Left ventricle myocardium inferior (tissue), 1 donor: ENCODE measurements at places on chromosomes 5 and 9.

GRCh38 chr9:6538666-6539071 lies 106.9 kb downstream of the GLDC start:
- no peak for DNase-seq

GRCh38 chr5:5533927-5534326 lies 111.5 kb downstream of the ICE1 start:
- no peak for DNase-seq

- no peak for DNase-seq
Measured at GRCh38 chr9:132027752-132028663, 51.7 kb downstream of the MED27 start.

- peak; percentile 79 for DNase-seq
Measured at GRCh38 chr9:37575921-37576721, at the start of gene FBXO10. Gene FBXO10 (minus strand): TSS chr9:37576380. CDS start chr9:37541768, 34,612 bp downstream.

- DNase-seq, result no peak
Measured at GRCh38 chr9:98107926-98108325, 11.1 kb downstream of the TRIM14 start.

GRCh38 chr9:124220946-124221451 lies 36.8 kb upstream of the NEK6 start:
- DNase-seq, result no peak

DNA sequence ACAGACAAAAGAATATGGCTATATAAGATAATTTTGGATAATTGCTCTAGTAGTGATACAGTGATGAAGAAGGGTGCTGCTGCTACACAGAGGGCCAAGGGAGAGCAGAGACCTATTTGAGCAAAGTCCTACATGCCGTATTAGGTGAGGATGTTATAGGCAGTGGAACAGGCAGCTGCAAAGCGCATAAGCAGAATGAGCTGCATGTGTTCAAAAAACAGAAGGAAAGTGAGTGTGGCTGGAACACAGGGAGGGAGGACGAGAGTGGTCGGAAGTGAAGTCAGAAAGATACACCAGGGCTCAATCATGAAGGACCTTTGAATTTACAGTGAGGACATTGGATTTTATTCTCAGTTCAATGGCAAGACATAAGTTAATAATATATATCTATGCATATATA lies 35.4 kb downstream of the ITGA2 start:
- DNase-seq, result no peak

DNA sequence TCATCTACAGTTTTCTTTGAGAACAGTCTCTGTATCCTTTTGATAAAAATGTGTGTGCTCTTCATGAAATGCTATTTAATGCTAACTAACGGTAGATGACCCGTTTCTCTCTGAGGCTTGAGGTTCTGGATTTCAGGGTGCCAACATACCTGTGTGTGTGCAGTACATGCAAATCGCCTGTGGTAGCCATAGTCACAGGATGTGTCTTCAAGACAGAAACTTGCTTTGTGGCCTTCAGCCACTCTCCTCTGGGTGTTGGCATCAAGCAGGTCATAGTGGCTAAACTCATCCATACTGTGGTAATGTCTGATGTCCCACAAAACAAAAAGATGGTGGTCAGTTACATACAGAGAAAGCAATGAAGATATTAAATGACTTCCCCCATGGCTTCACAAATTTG lies 4.2 kb downstream of the LOX start:
- no peak for DNase-seq

DNA sequence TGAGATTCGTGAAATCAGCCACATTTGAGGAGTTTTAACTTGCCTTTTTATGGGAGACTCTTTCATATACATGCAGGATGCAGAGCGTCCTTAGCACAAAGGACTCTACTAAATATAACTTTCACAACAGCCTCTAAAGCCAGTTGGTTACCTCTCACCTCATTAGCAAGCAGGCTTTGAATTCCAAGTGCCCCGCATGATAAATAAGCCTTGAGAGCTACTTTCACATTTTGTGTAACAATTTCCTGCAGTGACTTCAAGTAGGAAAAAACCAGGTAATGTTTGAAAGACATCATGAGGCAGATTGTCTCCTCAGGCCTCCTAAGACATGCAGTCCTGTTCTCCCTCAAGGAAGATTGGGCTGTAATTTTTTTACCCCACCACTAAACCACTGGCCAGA lies 50.5 kb downstream of the RALGPS1 start:
- DNase-seq, result no peak

GRCh38 chr9:12719431-12719830 lies 26.2 kb downstream of the TYRP1 start:
- no peak for DNase-seq

DNA sequence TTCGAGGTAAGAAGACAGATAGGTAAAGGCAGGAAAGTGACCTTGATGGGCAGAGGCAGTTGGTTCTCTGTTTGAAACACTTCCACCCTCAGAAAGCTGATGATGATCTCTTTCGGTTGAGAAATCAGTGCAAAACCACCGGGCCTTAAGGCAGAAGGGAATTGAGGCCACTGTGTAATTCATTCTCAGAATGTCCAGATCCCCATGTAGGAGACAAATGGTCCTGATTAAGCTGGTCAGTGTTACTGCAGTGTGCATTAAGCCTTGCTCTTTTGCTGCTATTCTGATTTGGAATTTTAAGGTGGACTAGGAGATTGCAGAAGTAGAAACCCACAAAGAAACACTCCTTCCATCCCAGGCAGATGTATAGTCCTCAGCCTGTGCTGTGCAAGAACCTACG lies 255.2 kb downstream of the ARHGAP26 start:
- no peak for DNase-seq

GRCh38 chr5:137360607-137361006 lies 138.5 kb downstream of the SPOCK1 start:
- DNase-seq, result no peak

- DNase-seq, result no peak
Measured at GRCh38 chr5:150211156-150212030, 21.5 kb downstream of the SLC6A7 start.

DNA sequence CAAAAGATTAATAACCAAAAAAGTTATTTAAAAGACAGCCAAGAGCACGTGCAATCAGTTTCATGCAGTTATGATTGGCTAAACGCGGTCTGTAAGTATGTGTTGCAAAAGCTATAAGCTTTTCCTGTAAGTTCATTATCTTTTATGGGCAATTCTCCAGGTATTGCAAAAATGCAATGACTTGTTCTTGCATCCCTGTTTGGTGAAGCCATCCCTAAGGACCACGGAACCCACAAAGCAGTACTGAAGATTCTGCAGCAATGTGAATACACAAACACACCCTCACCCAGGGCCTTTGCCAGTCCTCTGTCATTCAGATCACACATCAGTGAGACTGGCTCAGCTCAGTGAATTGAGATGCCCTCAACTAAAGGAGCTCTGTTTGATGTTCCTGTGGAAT lies 11.4 kb downstream of the GCNT4 start:
- DNase-seq, result no peak

- DNase-seq, result no peak
Measured at GRCh38 chr5:114097570-114097969, 264.3 kb upstream of the KCNN2 start.

DNA sequence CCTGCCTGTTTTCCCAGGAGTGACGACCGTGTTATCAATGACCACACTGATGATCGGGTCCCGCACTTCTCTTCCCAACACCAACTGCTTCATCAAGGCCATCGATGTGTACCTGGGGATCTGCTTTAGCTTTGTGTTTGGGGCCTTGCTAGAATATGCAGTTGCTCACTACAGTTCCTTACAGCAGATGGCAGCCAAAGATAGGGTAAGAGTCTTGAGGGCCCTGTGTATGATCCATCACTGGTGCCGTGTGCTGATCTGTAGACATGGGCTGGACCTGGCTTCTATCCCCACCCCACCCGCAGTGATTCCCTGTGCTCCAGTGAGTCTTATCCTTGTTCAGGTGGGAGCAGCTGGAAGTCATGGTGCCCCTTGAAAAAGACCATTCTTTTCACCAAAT lies 26.0 kb downstream of the GABRP start:
- no peak for DNase-seq

DNA sequence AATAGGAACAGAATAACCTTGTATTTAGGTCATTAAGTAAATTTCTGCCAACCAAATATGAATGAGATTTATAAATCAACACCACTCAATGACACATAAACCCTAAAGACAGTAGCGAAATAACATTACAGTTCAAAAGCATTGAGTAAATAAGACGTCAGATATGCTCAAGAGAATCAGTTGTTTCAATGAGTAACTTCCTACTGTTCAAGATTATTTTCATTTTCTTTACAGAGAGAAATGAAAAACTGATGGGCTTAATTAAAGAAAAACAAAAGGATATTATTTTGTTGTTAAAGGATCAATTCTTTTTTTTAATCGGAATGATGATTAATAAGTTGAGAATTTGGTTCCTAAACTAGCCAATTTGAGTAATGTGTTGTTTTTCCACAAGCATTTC lies 150.1 kb downstream of the BNC2 start:
- no peak for DNase-seq

GRCh38 chr5:125717209-125717608 lies 706.0 kb upstream of the GRAMD2B start:
- no peak for DNase-seq

- DNase-seq, result peak; percentile 61
Measured at GRCh38 chr5:174910245-174910737, 185.9 kb downstream of the MSX2 start.
